Stimulated activated CD4-positive, alpha-beta T cell treated with anti-CD3 and anti-CD28 coated beads, Interleukin-2, amount 100 ng/mL, for 48 hours (primary cell): ENCODE measurements at places on chromosomes 1 and 21.
A peak's percentile ranks its signal among the peaks of the same experiment; 100 is the strongest.

- no peak for DNase-seq
Measured at GRCh38 chr1:60832367-60832766, 250.0 kb upstream of the NFIA start.

GRCh38 chr1:205199931-205200299 is 11.6 kb downstream of the DSTYK start:
- peak; percentile 17 for DNase-seq

GRCh38 chr1:25918615-25919014 is 12.4 kb upstream of the STMN1 start:
- no peak for DNase-seq

DNA sequence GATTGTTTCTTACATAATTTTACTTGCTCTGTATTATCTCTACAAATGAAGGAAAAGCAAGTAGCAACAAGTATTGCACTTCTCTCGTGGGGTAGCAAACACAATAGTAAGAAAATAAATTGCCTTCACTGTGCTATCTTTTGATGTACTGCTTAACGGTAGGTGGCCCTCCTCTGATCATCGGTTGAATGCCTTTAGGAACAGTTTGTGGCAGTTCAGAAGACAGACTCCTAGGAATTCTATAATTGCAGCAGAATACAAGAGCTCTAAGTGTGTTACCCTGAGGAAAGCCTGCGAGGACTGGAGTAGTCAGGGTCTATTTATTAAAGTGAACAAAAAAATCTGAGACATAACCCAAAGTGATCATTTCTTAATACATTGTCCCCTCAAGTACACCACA is 1135.9 kb downstream of the KCNT2 start:
- no peak for DNase-seq
